ENCODE measurements at places on chromosomes 2 and 18.

GRCh38 chr2:174610243-174610995 is 12.8 kb upstream of the WIPF1 start:
- no peak for DNase-seq

DNA sequence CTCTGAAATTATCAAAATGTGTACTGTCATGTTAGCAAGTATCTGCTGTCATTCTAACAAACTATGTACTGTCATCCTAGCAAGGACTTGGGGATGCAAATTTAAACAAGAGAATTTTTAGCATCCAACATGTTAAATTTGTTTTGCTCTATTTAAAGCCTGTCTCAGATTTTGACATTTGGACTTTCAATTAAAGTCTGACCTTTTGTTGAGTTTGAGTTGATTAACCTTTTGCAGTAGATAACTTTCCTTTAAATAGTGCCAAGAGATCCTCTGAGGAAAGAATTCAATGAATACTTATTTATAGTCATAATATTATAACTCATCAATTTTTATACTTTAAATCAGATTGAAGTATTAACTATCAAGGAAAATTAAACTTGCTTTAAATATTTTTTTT is 80.2 kb downstream of the TDRD15 start:
- DNase-seq, result no peak

GRCh38 chr2:199556527-199557285 is 99.0 kb upstream of the SATB2 start:
- no peak for DNase-seq

GRCh38 chr2:232865165-232865564 is 4.9 kb upstream of the SNORC start:
- DNase-seq, result no peak

DNA sequence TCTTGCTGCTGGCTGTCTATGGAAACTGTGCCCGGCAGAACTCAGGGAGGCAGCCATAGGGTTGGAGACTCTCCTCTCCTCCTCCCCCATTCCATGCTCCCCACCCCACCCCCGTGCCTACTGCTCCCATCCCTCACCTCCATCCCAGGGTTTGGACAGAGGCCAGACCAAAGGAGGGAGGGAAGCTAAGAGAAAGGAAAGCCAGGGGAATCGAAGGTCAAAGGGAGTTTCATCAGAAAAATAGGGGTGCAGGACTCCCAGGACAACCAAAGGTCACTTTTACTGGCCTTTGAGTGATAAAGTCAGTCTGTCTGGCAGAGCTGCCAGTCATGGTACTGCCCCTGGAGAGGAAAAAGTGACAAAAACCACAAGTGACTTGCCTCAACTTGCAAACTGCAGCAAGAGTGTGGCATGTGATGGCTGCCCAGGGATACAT is 187.3 kb upstream of the CTAGE1 start:
- DNase-seq, result no peak

DNA sequence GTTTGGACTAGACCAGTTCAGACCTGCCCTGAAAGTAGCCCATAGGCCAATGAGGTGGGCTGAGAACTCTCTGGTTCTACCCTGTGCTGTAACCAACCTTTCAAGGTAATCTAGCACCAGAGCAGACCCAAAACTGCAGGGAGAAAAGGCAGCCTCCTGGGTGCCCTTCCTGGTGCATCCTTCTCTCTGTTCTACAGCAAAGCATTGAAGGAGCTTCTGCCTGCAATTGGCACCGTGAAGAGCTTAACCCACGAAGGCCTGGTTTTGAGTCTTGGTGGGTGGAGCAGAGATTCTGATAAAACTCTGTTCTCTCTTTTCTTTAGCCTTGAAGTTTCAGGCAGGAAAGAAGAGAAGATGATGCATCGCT is 55.5 kb downstream of the LIPG start:
- DNase-seq, result no peak

DNA sequence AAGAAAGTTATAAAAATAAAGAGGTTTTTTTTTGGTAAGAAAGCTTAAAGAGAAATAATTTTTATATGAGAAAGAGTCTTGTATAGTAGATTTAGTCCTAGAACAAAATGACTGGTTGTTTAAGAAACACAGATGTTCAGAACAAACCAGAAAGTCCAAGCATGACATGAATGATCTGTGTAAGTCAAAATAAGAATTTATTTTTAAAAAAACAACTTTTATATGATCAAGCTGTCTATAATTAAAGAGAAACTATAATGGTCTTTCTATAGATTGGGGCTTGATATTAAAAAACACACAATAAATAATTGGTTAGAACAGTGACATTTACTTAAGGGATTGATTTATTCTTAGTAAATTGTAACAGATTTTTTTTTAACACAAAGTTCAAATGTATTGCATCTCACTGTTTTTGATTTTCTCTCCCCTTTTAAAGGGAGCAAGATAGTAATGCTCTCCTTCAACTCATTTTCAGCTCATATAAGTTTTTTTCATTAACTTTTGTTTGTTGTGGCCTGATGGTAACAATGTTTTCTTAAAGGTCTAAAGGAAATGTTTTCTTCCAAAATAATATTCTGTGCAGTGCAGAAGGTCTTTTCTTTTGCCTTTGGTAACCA is 1256.8 kb downstream of the LRP1B start:
- DNase-seq, result no peak

GRCh38 chr18:23263551-23264235 is 128.4 kb downstream of the CABLES1 start:
- DNase-seq, result no peak

GRCh38 chr2:102106133-102106556 is 36.4 kb upstream of the IL1R1 start:
- DNase-seq, result no peak

DNA sequence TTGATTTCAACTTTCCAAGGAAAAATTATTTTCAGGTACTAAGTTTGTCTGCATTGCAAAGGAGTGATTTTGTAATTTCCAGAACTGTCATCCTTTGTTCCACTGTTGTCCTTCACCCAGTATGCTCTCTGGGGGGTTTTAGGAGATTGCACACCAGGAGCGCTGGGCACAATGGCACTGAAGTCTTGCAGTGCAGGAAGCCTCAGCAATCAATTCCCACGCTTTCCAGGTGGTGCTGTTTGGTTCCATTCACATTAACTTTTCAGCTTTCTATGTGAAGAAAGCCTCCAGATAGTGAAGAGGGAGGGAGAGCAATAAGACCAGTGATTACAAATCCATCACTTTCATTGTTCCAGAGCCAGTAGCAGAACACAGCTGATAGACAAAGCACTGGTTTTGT is 344.0 kb upstream of the VWC2L start:
- no peak for DNase-seq

GRCh38 chr2:202491514-202491913 is 115.4 kb downstream of the BMPR2 start:
- no peak for DNase-seq

- peak; percentile 76 for DNase-seq
Observed at GRCh38 chr2:205680067-205680466, 2.2 kb upstream of the NRP2 start.

GRCh38 chr2:131146231-131146630 is 41.1 kb downstream of the PLEKHB2 start:
- no peak for DNase-seq

GRCh38 chr18:46035696-46036680 is 36.1 kb downstream of the PSTPIP2 start:
- DNase-seq, result no peak

GRCh38 chr2:111037128-111037527 is 83.6 kb upstream of the BCL2L11 start:
- no peak for DNase-seq

GRCh38 chr2:6917761-6918421 is 679 bp downstream of the RNF144A start:
- peak; percentile 49 for DNase-seq

DNA sequence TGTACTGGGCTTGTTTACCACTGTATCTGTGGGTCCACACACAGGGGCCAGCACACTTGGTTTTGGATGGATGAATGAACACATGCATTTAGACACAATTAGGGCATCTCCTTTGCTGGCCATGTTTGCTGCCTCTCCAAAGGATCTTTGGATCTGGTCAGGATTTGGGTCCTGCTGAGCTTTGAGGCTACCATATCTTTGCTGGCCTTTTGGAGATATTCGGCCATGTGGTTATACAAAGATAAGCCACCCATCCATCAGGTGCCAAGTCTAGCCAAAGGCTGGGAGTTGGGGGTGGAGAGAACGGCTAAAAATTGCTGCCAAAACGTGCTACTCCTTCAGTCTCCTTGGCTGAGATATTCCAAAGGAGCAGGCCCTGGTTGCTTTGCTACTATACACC is 18.2 kb upstream of the FZD7 start:
- DNase-seq, result no peak

DNA sequence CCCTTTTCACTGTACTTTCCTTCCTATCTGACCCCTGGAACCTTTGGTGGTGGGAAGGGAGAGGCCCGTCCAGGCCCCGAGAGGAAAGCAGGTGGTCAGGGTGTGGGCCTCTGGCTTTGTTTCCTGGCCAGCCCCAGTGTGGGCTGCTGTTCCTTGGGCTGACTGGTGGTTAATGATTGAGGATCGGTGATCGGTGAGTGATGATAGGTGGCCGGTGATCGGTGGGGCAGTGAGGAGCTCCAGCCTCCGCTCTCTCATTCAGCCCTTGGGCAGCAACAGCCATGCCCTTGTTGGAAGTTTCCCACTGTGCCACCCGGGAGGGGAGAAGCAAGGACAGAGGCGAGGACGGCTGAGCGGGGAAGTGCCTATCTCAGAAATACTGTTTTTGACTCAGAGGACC is 7.3 kb downstream of the ACKR3 start:
- no peak for DNase-seq

- DNase-seq, result no peak
Observed at GRCh38 chr18:48839819-48840490, 110.8 kb downstream of the SMAD7 start.

- no peak for DNase-seq
Observed at GRCh38 chr2:102278720-102279390, 32.5 kb upstream of the IL1RL1 start.

- DNase-seq, result no peak
Observed at GRCh38 chr2:71291398-71291797, 40.2 kb upstream of the ZNF638 start.

DNA sequence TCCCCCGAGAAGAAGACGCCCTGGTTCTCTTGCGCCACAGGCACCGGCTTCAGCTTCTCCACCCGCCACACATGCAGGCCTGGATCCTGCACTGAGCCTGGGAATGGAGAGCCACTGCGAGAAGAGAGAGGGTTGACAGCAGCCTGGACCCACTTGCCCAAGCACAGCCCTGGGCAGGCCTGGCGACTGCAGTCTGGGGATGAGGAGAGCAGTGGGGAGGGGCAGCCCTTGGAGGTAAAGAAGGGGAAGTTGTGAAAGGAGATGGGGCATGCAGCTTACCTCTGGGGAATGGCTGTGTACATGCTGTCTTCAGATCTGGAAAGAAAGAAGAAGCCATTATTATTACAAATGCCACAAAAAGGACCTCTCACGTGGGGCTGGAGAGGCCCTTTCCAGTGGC is 8.3 kb downstream of the CAPG start:
- DNase-seq, result no peak

DNA sequence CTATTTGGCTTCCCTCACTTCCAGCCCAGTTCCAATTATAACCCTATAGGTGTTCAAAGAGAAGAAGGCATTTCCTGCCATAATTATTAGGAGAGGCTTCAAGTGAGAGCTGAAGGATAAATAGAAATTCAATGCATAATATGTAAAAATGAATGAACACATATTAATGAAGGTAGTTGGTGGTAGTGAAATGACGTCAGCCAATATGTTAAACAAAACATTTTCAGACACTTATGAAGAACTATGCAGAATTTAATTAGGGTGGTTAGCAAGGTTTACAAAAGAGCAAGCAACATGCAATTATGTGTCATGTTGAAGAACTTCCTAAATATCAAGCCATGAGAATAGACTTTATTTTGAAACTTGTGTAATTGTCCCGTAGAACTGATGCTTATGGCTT is 858.8 kb upstream of the DDX18 start:
- no peak for DNase-seq

DNA sequence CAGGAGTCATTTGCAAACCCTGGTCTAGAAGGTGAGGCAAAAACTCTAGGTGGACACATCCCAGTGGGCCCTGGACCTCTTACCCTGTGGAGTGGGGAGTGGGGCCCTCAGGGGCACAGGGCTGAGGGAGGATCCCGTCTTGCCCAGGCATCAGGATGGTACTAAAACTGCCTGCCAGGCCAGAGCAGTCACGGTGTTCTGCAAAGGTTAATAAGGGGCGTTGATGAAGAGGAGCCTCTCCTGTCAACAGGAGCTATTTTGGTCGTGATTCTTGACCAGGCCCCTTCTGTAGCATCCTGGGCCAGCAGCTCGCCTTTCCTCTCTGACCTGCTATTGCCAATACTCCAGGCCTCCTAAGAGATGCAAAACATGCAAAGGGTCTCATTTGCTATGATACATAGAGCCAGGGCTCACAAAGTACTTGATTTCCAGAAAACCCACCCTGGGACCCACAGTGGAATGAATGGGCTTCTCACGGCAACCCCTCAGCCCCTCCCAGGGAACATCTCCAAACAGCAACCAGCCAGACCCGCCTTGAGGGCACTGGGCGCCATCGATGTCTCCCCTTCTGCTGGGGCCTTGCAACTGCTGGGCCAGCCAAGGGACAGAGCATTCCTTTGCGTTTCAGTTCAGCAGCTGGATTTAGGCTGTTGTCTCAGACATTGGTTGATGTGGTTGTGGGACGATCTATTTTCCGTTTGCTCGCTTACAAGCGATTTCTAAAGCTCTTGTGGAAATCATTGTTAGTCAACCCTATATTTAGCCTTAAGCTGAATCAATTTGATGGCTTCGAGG is 111.1 kb downstream of the PDCL3 start:
- DNase-seq, result no peak

GRCh38 chr2:181419129-181419855 is 37.9 kb upstream of the ITGA4 start:
- DNase-seq, result no peak

DNA sequence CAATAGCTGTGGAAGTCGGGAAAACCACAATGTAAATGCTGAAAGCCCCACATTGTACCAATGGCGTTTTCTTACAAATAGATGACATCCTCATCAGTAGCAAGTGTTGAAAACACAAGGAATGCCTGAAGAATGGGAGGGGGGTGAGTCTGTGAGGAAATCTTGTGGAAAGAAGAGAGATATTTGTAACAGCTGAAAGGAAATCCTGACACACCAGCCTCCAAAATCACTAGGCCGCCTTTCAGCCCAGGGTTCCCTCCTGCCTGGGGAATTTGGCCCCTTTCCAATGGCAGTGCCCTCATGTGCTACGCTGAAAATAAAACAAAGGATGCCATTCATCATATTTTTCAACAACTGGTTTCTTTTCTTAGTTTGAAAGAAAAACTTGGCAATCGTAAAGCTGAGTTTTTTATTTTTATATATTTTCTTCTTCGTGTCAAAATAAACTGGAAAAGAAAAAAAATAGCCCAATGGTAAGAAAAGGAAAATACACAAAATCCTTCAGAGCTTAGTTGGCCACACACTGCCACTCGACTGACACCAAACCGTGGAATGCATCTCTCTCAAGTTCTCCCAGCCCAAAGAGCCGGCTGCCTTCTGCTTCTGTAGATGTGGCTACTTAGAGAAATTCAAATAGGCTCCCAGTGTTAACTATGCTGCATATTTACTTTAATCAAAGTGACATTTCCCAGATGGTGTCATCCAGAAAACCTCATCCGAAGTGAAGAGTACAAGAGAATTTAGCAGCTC is 52.0 kb downstream of the FTCDNL1 start:
- no peak for DNase-seq
